ENCODE measurements at places on chromosomes 16 and 17.

GRCh38 chr16:2148714-2149629, 547 bp downstream of the RAB26 start:
- DNase-seq: peak; percentile 59

DNA sequence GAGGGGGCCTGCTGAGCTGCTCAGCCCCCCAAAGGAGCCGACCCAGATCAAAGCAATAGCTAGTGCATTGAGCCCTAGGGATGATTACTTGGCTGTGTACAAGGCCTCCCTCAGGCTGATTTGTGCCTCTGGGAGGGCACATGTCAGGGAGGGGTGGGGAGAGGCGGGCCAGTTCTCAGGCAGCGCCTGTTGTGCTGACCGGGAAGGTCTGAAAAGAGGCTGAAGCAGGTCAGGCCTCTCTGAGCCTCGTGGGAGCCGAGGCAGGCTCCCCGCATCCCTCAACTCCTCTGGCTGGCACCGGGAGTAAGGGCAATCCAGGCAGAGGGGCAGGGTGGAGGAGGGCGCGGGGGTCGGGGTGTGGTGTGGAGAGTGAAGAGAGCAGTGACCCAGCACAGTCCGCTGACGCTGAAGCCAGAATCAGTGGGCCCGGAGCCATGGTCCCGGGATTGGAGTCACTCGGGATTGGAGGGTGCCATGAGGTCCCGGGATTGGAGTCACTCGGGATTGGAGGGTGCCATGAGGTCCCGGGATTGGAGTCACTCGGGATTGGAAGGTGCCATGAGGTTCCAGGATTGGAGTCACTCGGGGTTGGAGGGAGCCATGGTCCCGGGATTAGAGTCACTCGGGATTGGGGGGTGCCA, 3.0 kb downstream of the DCXR start:
- no peak for DNase-seq

- DNase-seq: no peak
Observed at GRCh38 chr17:8005357-8005756, 2.9 kb downstream of the GUCY2D start.

DNA sequence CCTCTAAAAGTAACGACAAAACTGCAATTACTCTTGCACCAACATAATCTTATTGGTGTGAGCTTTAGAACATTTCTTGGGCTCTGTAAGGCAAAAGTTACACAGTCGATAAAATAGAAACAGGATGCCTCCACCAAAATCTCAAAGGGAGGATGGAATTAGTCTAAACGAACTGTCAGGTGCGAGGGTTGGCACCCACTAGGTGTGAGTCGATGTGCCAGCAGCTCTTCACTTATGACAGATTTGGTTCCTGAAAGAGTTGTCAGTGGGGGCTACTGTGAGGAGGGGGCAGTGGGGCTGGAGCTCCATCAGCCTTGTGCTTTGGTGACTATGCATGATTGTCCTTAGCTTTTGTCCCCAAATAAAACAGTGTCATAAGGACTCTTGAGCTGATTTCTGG, 422.9 kb downstream of the TMEM114 start:
- DNase-seq: no peak

DNA sequence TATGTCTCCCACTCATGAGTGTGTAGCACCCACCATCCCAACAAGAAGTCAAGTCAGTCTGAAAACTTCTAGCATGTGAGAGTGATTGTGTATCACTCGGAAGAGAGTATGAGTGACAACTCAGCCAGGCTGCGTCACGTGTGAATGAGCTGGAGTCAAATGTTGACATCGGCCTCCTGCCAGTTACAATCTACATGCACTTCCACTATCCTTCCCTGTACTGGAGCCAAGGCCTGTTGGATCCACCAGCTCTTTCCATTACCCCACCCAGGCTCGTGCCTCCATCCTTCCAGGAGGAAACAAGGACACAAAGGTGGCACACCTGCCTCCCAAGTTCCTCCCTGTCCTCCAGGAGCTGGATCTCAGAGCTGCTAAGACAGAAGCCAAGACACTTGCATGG, 64.5 kb downstream of the ASIC2 start:
- DNase-seq: no peak

GRCh38 chr17:76417499-76418143, 33.2 kb downstream of the SPHK1 start:
- DNase-seq: no peak

DNA sequence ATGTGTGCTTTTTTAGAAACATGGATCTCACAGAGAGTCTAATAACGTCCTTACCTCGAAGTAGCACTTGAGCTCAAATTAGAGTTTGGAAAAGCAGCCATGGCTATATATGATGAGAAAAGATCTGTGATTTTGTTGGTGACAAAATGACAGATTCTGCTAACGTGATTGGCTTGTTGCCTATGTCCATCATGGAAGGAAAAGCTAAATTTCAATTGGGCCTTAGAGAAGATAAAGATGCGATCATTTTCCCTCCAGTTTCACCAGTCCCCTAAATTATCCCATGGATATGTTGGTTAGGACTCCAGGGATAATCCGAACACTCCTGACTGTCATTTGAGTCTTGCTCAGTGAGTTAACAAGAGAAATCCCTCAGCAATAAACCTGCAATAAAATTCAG, 175.8 kb downstream of the C16orf95 start:
- no peak for DNase-seq

GRCh38 chr16:4391631-4392381, 20.2 kb downstream of the VASN start:
- DNase-seq: no peak

GRCh38 chr17:49021095-49021767, 24.0 kb downstream of the IGF2BP1 start:
- no peak for DNase-seq

DNA sequence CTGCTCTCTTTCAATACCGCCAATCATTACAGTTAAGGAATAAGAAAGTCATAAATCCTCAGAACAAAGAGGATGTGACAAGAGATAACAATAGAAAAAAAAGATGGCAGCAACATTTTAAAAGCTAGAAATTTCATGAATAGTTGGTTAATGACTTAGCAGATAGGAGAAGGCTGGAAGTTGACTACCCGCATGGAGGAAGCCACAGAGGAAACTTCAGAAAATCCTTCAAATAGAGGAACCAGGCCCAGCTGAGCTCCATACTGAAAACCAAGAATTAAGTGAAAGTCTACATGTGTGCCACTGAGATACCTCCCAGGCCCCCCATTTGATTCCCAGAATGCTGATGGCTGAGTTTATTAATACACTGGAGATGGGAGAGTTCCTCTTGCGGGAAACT, 109.3 kb downstream of the GSG1L start:
- no peak for DNase-seq

- DNase-seq: no peak
Observed at GRCh38 chr17:76337413-76337777, 16.3 kb downstream of the PRPSAP1 start.

DNA sequence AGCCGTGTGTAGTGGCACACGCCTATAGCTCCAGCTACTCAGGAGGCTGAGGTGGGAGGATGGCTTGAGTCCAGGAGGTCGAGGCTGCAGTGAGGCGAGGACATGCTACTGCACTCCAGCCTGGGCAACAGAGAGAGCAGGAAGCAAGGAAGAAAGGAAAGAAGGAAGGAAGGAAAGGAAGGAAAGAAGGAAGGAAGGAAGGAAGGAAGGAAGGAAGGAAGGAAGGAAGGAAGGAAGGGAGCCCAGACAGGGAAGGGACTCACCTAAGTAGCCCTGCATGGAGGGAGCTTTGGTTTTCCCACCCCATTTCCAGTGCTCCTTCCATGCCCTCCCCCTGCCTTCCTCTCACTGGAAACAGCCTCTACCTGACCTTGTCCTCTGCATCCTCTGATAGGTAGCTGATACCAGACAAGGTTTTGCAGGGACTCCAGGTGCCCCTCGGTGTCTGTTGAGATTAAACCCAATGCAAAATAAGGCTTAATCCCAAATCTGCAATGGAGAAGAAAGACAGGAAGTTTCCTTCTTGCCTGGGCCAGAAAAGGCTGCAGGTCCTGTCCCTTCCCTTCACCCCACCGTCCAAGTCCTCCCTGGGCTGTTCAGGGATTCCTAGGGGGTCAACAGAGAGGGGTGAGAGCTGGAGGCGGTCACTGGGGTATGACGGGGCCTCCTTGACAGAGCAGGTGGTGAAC, 21.5 kb upstream of the CA4 start:
- no peak for DNase-seq

DNA sequence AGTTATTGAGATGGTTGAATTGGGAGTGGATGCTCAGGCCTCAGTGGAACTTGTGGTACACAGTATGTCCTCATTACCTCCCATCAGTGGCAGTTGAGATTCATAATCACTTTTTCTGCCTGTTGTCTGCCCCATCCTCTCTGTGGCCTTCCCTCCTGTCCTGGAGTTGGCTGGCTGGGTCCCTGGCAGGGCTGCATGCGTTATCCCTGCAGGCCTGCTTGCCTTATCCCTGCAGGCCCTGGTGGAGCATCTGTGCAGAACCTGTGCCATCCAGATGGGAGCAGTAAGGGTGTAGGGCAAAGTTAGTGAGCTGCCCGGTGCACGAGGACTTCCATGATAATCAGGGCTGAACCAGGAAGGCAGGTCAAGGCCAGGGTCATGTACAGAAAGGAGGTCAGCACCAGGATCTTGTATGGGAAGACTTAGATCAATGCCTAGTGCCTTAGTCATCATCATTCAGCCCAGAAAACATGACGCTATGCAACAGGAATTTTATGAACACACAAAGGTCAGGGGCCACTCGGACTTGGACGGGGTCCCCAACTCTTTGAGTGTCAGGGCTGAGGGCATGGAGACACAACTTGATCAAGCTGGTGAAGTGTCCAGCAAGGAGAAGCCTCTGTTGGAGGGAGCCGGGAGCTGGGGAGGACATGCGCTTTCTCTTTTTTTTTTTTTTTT, 47.2 kb downstream of the ABCC1 start:
- DNase-seq: no peak

DNA sequence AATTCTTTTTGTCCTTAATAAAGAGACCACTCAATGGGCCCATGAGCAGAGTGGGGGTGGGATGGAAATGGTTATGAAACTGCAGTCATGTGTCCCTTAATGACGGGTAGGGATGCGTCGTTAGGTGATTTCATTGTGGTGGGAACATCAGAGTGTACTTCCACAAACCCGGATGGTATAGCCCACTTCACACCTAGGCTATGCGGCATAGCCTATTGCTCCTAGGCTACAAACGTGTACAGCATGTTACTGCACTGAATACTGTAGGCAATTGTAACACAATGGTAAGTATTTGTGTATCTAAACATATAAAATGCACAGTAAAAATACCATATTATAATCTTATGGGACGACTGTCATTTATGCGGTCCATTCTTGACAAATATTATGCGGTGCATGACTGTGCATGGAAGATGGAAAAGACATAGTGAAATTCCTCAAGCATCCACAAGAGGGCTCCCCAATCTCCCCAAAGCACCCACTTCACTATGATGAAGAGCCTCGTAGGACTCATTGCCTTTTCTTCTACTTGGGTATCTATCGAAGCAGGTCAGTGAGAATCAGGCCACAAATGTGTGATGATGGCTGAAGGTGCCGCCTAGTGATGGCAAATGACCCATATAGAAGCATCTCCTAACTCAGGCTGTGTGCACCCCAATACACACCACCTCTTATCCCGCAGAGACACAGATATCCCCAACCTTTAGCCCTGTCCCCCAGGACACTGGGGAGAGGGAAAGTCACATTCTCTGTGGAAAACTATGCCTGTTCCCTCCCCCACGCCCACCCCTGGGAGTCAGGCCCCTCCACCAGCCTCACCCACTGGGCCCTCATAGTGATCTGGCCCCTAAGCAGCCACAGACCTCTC, 43.5 kb downstream of the TBX21 start:
- no peak for DNase-seq

DNA sequence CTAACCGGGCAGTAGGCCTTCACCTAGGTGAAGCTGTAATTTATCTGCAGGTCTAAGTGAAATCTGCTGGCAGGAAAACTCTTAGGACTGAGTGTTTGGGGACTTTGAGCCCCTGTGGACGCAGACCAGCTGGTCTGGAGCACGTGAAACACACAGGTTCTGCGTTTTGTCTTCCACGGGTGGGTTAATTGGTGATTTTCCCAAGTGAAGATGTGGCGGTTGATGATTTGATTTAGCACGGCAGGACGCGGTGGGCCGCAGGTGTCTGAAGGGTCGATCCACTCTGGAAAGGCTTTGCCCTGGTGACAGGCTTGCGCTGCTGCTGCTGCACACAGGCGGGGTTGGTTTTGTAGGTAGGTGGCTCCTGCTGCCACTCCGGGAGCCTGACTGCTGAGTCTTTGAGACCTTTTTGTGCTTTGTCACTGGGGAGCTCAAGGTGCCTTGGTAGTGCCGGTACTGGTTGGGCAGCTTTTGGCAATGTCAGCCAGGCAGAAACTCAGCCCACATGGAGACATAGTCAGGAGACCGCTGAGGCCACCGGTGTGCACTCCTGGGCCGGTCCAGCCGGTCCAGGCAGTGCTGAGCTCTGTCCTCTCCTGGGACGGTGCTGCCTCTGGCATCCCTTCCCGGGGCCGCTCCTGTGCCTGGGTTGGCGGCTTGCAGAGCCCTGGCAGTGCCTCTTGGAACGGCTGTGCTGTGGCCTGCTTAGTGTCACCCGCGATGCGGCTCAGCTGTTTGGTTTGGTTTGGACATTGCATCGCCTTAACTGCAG, 2.3 kb downstream of the BAIAP2 start:
- peak; percentile 54 for DNase-seq

- no peak for DNase-seq
Observed at GRCh38 chr16:3121851-3122467, 9.6 kb downstream of the ZNF205 start.

DNA sequence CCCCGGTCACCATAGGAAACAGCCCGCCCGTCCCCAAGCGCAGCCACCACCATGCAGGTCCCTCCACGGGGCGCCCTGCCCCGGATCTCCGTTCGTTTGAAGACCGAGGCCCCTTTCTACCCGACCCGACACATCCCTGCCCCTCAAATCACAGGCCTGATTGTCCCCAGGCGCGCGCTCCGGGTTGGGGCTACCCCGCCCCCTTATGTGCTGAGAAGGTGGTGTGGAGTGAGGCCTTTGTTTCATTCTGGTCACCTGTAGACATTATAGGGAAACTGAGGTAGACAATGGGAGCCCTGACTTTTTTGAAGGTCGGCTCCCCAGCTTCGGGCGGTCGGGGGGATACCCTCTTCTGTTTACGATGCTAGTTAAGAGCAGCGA, 763 bp upstream of the ACTG1 start:
- DNase-seq: peak; percentile 88

DNA sequence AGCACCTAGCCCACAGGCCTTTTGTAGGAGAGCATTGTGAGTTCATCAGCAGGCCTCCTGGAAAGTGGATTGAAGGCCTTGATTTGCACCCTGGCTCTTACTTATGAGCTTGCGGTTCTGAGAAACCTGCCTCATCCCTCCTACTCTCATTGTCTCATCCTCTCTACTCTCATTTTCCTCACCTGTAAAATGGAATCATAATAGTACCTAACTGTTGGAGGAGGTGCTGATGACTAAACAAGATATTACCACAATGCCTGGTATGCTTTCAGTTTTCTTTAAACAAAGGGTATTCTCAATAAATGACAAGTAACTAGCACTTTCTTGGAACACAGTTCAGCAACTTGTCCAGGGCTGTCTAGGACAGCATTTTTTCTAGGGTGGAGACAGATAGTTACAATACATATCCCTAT, 243.1 kb upstream of the MAF start:
- no peak for DNase-seq

DNA sequence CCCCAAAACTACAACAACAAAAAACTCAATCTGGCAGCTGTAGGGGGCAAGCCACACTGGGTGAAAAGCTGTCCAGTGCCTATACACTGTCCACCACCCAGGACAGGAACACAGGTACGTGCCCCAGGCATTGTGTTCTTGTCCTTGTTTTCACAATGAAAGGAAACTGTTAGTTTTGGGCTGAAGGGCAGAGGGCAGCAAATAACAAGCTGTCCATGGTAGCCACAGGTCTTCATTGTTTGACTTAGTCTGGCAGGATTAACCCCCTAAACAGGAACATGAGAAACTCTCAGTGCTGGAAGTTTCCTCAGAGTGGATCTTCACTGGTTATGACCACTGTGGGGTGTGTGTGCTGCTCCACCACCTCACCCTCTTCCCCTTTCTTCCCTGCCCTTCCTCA, 224.6 kb upstream of the N4BP1 start:
- DNase-seq: no peak
